GM23248 (cell line): ENCODE measurements at places on chromosomes 5 and 9. TPM values are rescaled to one million over a fixed set of nuclear protein-coding genes. Genes with fewer than 3 reads are reported as not detected.

- no peak overlapping the region for H3K4me3 ChIP-seq
- no peaks in the 10 kb centered on the region for H3K36me3 ChIP-seq
- peak; percentile 47 for DNase-seq
- H3K27me3 ChIP-seq: no peaks in the 10 kb centered on the region
- peaks cover 4% of the 10 kb centered on the region; the same call in 1 of the 2 replicates for H3K4me1 ChIP-seq
- no peak overlapping the region for H3K27ac ChIP-seq
Observed at GRCh38 chr5:149831492-149831891, 101.4 kb downstream of the PPARGC1B start.

Gene SLC34A3
- not detected in 2 replicates for total RNA-seq

Gene BTNL8
- total RNA-seq: not detected in 2 replicates

- no peak overlapping the region for H3K4me3 ChIP-seq
- no peaks in the 10 kb centered on the region for H3K4me1 ChIP-seq
- H3K36me3 ChIP-seq: no peaks in the 10 kb centered on the region
Observed at GRCh38 chr5:153209016-153209415, 281.5 kb upstream of the GRIA1 start.

- H3K27me3 ChIP-seq: no peaks in the 10 kb centered on the region
- no peaks in the 10 kb centered on the region for H3K36me3 ChIP-seq
- no peak overlapping the region for H3K27ac ChIP-seq
- no peak for DNase-seq
- no peak overlapping the region for H3K4me3 ChIP-seq
Observed at GRCh38 chr5:109324931-109325330, 84.8 kb downstream of the PJA2 start.
